ENCODE measurements at places on chromosomes 6 and 20.

DNA sequence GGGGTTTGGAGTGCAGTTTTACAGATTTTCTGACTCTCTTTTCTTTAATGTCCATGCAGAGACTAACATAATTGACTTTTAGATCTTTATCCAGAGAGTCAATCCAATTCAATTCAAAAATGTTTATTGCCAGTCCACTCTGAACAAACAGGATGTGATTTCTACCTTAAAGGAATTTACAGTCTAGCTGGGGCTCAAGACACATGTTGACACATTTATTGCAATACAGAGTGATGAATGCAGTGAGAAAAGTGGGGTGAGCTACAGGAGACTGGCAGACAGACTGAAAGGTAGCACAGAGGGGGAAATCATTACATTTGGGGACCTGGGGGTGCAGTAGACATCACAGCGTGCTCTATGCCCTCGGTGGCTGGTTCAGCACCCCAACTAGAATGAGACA lies 193.9 kb downstream of the SLC24A3 start:
- no peak for DNase-seq

DNA sequence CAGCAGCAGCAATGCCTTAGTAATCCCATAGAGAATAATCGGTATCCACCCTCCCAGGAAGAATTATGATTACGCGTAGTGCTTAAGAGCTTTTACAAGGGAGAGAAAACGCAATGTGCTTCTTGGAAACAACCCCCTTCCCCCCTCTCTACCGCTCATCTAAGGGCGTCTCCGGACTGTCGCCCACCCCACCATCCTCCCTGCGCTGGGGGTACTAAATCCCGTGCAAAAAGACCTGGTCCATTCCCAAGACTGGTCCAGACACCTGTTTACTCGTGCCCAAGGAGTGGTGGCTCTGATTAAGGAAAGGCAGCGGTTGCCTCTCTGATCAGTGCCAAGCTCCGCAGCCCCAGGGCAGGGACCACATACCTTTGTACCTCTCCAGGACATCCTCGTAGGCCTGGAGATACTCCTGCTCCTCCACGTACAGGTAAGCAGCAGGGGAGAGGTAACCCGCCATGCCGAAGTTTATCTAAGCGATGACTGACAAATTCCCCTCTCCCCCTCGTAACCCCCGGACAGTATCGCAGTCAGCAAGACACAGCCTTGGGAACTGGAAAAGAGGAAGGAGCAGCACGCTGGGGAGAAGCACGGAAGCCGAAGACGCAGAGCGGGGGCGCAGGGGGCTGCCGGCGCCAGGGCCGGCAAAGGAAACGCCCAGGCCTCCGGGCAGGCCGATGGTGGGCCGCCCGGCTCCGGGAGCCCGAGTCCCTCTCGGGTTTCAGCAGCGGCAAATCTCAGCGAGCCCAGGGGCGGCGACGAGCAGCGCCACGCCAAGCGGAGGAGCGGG lies 112.0 kb upstream of the BEND6 start:
- peak; percentile 78 for DNase-seq

- DNase-seq, result no peak
These were observed 61.3 kb downstream of the ANKRD6 start for GRCh38 chr6:89494131-89494793.

- no peak for DNase-seq
These were observed 3.4 kb downstream of the SNX5 start for GRCh38 chr20:17965042-17965697.

DNA sequence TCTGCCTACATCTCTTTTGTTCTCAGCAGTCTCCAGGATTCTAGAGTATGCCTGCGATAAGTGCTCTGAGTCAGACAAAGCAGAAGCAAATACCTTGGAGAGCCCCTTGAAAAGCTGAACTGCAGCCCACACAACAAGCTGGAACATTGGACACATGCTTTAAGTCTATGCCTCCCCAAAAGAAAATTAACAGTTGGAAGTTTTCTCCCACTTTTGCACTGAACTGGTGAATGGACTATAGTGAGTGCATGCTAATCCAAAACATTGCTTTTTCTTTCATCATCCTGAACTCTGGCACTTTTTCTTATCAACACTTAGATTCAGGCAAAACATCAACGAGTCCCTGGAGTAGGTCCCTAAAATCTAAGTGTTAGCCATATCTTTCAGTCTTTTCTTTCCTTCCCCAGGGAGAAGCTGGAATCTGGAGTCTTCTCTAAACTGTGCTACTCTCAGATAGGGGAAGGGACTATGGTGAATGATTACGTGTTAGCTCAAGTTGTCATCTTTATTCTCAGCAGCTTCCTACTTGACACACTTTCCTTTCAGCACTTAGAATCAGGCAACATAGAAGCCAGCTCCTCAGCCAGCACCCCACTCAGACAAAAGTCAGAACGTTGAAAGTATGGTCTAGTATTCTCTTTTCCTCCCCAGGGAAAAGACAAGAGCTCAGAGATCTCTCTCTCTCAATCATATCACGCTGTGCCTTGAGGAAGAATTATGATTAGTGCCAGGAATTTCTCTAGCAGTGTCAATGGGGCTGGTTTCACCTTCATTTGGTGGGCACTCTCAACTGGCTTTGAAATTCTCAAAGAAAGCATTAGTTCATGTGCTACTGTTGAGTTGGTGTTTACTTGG lies 811.0 kb upstream of the GJE1 start:
- DNase-seq, result no peak

GRCh38 chr6:114452785-114453401 lies 110.1 kb upstream of the HS3ST5 start:
- DNase-seq, result no peak

- DNase-seq, result no peak
These were observed 87.3 kb downstream of the PKHD1 start for GRCh38 chr6:52000064-52000463.

DNA sequence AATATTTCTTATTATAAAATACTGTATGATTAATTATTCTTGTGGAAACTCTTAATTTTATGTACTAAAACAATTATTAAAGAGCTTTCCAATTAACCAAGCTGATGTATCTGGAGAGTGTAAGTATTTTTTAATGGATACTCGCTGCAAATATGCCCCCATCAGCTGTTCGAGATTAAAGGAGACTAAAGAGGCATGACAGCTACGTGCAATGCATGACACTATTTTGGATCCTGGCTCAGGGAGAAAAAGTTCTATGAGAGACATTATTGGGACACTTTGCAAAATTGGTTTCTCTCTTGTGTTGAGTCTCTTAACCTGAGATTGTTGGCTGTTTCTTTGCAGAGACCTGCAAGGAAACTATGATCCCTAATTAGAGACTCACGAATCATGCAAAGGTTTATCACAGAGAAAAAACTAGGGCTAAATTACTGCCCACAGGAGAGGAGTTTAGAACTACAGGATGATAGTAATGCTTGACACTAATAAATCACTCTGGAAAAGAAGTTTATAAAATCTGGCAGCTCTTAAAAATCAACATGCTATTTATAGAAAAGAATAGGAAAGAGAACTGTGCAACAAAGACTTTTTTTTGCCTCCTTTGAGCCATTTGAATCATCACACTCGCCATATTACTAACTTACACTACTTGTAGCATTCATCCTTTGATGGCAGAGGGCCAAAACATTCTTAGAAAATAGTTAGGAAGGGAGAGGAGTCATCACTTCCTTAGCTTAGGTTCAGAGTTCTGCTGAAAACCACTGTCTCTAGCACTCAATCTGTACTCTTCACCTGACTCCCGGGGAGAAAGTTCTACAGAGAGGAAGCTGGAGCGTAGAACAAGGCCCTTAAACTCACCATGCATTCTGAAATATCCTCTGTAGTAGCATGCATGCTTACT lies 25.3 kb downstream of the NRN1 start:
- no peak for DNase-seq

GRCh38 chr6:96304997-96305396 lies 216.6 kb upstream of the UFL1 start:
- no peak for DNase-seq

DNA sequence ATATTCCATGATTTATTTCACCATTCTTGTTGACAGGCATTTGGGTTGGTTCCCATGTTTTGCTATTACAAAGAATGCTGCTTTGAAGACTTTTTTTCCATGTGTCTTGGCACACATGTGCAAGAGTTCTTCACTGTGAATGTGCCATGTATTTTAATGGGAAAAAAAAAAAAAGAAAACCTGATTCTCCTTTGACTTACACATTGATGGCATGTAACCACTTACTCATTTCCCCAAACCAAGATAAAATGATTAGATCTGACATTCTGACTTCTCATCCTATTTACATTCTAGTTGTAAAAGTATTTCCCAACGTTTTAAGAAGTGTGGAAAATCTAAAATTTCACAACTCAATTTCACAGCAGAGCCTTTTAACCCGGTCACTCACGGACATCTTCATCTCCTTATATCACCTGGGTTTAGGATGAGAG lies 4.4 kb downstream of the CAP2 start:
- DNase-seq, result no peak

DNA sequence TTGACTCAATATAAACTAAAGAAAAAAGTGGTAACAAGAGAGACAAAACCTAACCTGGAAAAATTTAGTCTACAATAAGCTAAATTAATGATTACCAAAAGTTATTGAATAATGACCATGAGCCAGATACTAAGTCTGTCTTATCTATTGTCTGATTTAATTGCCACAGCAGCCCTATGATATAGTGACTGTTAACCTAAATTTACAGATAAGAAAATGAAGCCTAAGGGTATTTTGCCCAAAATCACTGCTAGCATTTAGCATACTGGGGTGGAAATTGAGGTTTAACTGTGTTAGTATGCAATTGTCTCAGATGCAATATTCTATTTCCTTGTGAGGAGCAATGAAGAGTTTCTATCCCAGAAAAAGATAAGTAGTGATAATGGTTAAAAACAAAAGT lies 361.0 kb upstream of the EYS start:
- no peak for DNase-seq

DNA sequence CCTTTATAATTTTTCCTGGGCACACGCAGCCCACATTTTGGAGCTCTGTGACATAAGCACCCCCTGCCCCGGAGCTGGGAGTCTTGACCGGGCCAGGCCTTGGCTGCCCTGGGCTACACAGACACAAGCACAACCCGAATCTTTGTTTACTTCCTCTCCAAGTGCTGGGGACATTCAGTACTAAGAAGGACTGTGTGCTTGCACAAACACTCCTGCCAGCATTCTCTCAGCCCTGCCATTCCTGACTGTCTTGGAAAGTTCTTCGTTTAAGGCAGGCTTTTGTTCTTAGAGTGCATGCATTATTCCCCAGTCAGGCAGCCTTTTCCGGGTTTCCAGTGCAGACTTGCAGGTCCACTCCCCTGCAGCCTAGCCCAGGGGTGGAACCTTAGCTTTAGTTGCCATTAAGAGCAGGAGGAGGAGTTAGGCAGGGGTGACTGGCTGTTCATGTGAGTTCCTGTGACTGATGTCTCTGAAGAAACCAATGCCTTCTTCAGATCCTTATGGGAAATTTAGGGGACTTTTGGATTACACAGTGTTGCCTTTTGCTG lies 28.6 kb downstream of the FOXO3 start:
- DNase-seq, result peak; percentile 69

DNA sequence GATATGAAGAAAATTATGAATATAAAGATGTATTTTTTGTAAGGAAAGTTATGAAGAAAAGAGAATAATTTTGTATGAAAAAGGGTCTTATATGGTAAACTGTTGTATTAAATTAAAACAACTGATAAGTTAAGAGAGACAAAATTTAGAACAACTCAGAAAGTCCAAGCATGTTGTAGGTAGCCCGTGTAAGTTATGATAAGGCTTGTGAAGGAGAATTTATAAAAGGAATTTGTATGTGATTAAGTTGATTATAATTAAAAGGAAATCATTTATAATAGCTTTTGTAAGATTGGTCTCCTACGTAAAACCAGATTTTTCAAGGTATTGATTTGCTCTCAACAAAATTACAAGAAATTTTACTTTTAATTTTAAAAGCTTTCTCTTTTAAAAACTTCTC lies 1579.3 kb downstream of the HACE1 start:
- DNase-seq, result no peak

DNA sequence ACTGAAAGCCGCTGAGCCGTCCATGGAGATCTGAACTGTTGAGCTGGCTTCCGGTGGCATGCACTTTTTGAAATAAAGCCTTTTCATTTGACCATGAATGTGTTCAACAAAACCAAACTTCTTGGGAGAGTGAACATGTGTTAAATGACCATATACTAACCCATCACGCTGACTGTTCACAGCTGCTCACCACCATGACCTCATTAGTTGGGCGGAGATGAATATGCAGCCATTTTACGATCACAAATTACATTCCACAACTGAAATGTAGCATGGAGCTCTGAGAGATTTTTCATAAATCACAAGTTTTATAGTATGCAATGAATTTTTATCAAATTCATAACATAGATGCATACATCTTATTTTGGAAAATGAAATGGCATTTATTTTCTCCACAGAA lies 4.2 kb downstream of the RAMACL start:
- no peak for DNase-seq

DNA sequence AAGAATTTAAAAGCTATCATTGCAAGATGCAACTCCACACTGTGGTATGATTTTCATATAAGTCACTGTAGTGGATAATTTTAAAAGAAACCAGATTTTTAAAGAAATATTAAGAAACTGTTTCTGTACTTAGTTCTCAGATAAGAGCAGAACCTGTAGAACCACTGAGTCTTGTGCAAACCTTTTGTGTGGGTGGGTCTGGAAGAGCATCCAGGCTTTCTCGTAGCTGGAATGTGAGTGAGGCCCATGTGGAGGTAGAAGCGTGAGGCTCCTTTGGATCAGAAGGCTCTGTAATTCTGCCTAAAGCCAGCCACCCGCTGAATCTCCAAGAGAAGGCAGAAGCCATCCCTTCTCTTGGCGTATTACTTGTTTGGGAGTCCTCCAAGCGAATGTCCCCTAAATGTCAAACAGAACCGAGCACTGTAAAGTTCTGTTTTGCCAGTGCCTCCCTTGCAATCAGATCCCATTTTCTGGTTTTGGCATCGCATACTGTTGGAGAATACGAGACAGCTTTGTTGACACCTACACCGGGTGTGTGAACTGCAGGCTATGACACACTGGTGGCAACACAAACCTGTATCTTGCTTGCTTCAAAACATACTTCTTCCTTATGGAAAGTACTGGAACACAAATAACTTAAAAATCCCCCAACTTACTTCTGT lies 188.7 kb downstream of the FOXC1 start:
- DNase-seq, result no peak

- no peak for DNase-seq
These were observed 37.4 kb downstream of the ATXN1 start for GRCh38 chr6:16723826-16724225.

- no peak for DNase-seq
These were observed 37.1 kb downstream of the TPD52L1 start for GRCh38 chr6:125190667-125191066.

- no peak for DNase-seq
These were observed 102.8 kb upstream of the PRSS16 start for GRCh38 chr6:27144740-27145079.

DNA sequence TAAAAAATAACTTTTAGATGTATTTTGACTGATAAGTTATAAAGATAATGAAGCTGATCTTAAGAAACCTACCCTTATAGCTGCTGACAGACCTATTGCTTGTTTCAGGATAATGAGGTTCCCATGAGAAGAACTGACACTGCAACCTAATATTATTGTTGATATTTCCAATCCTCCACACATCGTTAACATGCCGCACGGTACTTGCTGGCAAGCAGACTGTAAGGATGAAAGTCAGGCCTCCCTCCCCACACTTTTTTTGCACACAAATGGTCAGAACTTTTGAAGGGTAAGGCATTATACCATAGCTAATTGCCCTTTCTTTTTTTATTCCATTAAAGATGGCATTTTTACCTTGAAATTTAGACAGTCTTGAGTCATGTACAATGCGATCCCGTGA lies 210.9 kb downstream of the UST start:
- DNase-seq, result no peak

GRCh38 chr6:143279385-143279784 lies 171.1 kb downstream of the ADAT2 start:
- DNase-seq, result no peak

- no peak for DNase-seq
These were observed 12.3 kb downstream of the TMEM30A start for GRCh38 chr6:75272145-75272840.

- DNase-seq, result no peak
These were observed 837.6 kb downstream of the TBC1D32 start for GRCh38 chr6:120496661-120497060.

All from right forelimb (tissue), 1 donor.